GM06990 (cell line): ENCODE measurements at places on chromosomes 2 and 18.

GRCh38 chr2:185391543-185391942, 347.1 kb upstream of the FSIP2 start:
- DNase-seq, result no peak

DNA sequence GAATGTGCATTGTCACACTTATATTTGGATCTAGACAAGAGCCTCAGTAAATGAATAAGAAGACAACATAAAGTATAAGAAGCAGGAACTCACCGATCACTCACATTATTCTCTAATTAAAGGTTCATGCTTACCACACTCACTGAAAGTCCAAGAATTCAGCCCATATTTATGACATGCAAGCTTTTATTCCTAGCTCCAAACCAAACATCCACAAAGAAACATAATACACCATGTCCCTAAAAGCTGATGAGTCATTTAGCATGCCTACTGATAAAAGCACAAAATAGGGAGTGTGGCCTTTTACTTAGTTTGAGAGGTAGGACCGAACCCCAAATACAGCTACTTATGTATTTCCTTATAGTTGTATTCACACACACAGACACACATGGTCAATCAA, 1094.6 kb upstream of the CDH2 start:
- DNase-seq, result no peak

- no peak for DNase-seq
Observed at GRCh38 chr2:67996772-67997527, 65.9 kb downstream of the C1D start.

- no peak for DNase-seq
Observed at GRCh38 chr2:218327451-218328210, 29.0 kb upstream of the CATIP start.

- DNase-seq, result no peak
Observed at GRCh38 chr2:46667945-46668344, 188.6 kb downstream of the TMEM247 start.

GRCh38 chr2:39587641-39588040, 78.1 kb upstream of the TMEM178A start:
- DNase-seq, result no peak

GRCh38 chr2:237201461-237202287, 116.0 kb downstream of the COPS8 start:
- peak; percentile 11 for DNase-seq

DNA sequence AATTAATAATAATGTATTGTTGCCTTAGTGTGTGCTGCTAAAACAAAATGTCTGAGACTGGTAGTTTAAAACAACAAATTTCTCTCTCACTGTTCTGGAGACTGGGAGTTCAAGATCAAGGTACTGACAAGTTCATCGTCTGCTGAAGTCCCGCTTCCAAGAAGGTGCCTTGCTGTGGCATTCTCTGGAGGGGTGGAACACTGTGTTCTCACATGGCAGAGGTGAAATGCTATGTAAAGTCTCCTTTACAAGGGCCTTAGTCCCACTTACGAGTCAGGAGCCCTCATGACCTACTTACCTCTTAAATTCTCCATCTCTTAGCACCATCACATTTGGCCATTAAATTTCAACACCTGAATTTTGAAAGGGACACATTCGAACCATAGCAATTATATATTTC, 299.2 kb upstream of the RBMS1 start:
- DNase-seq, result no peak

- DNase-seq, result no peak
Observed at GRCh38 chr2:29072971-29073725, 1.2 kb downstream of the PCARE start.

GRCh38 chr18:41618147-41618546, 336.9 kb upstream of the PIK3C3 start:
- no peak for DNase-seq

DNA sequence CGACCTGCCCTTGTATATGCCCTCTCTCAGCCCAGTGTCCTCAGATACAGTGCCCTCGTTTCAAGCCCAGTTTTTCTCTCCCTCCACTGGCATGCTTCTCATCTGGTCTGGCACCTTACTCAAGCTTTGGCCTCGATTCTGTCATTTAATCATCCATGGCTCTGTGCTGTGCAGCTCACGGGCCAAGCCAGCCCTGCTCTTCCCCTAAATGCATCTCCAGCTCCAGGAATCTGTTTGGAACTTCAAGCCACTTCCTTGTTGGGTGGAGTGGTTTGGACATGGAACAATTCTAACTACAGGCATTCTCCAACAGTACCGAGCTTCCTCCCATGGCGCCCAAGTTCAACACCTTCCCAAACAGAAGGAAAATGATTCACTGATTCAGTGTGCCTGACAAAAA, 76.7 kb upstream of the ZNF397 start:
- DNase-seq, result no peak

GRCh38 chr2:6525475-6525964, 340.2 kb downstream of the CMPK2 start:
- no peak for DNase-seq

- no peak for DNase-seq
Observed at GRCh38 chr2:27875089-27875881, 14.9 kb downstream of the RBKS start.

- no peak for DNase-seq
Observed at GRCh38 chr2:211545582-211545981, 989.2 kb downstream of the CPS1 start.

GRCh38 chr18:31041271-31042083, 1.1 kb downstream of the DSC3 start:
- DNase-seq, result peak; percentile 46

GRCh38 chr2:160294889-160295288, 94.8 kb upstream of the ITGB6 start:
- DNase-seq, result no peak

DNA sequence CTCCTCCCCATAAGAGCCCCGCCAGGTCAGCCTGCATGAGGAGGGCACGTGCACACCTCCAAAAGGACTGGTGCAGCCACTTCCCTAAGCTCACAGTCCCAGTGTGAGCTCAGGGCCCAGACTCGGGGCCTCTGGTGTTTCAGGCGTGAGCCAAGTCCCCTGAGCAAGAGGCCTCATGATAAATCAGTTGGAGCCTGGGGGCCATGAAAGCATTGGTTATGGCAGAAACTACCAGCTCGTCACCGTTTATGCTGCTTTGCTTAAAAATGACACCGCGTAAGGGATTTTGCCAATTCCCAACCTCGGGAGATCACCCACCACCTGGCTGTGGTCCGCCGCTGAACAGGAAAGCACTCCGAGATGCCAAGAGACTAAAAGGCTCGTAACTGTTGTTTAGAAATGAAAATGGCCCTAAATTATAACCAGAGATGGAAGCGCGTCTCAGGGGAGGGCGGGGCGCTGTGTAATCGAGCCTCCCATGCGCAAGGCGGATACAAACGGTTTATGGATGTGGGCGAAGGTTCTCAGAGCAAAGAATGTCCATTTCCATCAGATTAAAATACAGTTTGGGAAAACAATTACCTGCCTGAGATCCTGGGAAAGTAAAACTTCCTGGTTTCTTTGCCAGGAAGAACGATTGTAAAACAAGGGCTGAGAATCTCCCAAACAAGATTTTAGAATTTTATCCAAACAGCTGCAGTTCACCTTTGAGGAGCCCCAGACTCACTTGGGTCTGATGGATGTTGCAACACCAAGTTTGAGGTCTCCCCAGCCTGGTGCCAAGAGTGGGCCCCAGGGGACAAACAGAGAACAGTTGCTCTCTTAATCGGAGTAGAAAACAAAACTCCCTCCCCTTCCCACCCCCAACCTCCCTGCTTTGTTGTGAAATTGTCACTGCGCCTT, 141.4 kb downstream of the BCL2 start:
- DNase-seq, result no peak

DNA sequence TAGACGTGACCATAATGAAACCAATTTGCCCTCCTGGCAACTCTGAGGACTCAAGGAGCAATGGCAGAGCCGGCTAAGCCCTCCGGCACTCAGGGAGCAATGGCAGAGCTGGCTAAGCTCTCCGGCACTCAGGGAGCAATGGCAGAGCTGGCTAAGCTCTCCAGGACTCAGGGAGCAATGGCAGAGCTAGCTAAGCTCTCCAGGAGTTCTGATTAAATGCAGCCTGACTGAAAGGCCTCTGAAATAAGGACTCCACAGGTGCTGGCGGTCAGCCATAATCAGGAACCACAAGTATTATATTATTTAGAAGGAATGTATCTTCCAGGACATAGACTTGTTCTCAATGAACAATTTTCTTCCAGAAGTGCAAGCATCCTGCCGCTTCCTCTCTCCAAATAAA, 65.2 kb downstream of the C2orf76 start:
- no peak for DNase-seq

DNA sequence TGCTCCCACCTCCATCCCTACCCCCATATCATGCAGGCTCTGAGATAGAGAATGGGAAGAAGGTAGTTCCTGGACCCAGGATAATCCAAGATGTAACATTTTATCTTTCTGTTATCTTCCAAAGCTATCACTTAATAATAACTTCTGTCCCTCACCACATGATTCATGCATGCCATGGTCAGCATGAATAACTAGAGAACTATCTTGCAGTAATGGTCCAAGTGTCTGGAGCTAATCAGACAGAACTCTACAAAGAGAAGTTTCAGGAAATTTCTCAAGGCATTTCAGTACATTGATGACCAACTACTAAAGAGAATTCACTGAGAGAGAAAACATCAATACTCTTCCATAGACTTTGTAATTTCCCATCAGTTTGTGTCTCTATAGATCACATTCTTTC, 1469.7 kb upstream of the PIK3C3 start:
- DNase-seq, result no peak

GRCh38 chr2:207231106-207231865, 65.5 kb upstream of the KLF7 start:
- DNase-seq, result no peak

GRCh38 chr2:118641711-118642110, 205.7 kb downstream of the EN1 start:
- DNase-seq, result no peak

DNA sequence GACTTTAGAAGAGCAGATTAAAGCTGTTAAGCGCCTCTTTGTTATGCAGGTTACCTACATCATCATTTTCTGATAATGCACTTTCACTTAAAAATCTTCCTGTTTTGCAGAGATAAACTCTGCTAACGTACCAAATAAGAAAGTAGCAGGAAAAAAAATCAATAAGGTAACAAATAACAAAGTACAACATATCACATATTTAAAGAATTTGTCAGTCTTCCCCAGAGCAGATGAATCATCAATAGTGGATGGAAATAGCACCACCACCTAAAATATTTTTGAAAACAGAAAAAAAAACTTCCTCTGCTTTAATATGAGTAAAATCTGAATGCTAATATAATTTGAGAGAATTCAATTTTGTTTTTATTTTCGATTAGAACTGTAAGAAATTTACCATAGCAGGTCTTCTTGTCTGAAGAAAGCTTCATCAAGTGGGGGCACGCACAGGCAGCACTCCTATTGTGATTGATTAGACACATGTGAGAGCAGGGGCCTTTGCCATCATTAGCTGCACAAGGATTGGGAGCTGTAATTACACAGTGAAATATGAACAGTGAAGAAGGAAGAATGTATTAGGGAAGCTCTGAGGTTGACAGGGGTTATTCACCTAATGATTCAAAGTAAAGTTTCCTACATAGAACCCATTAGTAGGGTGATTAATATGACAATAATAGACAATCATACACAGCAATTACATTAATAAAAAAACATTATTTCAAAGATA, 1279.4 kb downstream of the LRP1B start:
- DNase-seq, result no peak

- DNase-seq, result no peak
Observed at GRCh38 chr2:110675679-110676078, 2.2 kb downstream of the BUB1 start.

GRCh38 chr2:200791905-200792304, 19.8 kb upstream of the BZW1 start:
- DNase-seq, result no peak

DNA sequence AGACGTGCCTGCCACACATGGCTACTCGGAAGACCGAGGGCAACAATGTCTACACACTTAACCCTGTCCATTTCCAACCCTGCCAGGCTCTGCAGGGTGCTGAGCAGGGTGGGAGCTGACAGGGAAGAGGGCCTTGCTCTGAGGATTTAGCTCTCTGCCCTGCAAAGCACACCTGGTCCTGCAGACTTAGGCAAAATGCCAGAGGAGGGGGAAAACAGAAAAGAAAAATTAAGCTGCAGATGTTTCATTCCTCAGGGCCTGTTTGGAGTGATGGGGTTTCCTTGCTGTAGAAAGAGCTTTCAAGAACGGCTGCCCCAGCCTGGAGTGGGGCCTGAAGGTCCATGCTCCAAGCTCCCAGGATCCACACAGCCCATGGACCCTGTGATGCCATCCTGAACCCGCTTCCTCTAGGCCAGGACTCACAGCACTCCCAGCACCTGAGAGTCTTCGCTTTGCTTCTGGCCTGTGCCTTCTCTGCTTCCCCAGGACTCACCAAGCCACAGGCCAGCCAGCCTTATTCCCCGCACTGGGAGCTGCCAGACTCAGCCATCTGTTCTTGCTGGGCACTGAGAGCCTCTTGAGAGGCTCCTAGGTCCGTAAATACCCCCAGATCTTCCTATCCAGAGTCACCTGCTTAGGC, 9.1 kb upstream of the TEX51 start:
- DNase-seq, result no peak

DNA sequence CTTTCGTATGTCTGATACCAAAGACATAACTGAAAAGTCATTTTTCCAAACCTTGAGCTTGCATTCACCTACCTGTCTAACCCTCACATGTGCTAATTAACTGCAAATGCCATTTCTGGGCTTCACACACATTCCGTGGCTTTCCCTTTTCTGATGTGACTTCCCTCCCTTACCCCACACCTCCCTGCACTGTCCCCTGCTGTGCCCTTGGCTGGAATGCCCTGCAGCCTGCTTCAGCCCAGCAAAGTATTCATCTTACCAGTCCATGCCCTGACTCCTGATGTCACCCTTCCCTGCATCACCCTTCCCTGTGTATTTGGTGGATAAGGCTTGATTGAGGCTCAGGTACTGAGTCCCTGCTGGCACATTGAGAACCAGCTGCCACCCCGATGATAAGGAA, 12.2 kb downstream of the RETSAT start:
- DNase-seq, result no peak

- no peak for DNase-seq
Observed at GRCh38 chr2:85368921-85369320, 14.4 kb downstream of the ELMOD3 start.

- DNase-seq, result no peak
Observed at GRCh38 chr18:9413576-9413975, 61.7 kb upstream of the RALBP1 start.

GRCh38 chr2:47569658-47570475, 166.9 kb downstream of the MSH2 start:
- DNase-seq, result peak; percentile 46

- no peak for DNase-seq
Observed at GRCh38 chr2:190420801-190421200, 12.6 kb downstream of the MFSD6 start.

GRCh38 chr2:21102356-21102755, 21.4 kb upstream of the TDRD15 start:
- DNase-seq, result no peak
